ENCODE measurements at places on chromosomes 2 and 18.
A peak's percentile ranks its signal among the peaks of the same experiment; 100 is the strongest.

DNA sequence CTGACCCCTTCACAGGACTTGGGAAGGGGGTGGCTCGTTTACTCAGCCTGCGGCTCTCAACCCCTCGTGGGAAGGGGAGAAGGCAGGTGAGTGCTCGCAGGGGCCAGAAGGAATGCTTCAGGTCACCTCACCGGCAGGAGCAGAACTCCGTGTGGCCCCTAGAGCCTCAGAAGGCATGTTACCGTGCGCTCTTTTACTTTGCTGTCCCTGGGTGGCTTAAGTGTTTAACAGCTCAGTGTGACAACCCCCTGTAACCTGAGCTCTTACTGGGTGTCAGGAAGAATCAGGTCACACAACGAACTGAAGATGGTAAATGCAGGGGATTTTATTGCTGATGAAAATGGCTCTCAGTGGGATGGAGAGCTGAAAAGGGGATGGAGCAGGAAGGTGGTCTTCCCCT lies 1235.4 kb downstream of the LRP1B start:
- DNase-seq: no peak

DNA sequence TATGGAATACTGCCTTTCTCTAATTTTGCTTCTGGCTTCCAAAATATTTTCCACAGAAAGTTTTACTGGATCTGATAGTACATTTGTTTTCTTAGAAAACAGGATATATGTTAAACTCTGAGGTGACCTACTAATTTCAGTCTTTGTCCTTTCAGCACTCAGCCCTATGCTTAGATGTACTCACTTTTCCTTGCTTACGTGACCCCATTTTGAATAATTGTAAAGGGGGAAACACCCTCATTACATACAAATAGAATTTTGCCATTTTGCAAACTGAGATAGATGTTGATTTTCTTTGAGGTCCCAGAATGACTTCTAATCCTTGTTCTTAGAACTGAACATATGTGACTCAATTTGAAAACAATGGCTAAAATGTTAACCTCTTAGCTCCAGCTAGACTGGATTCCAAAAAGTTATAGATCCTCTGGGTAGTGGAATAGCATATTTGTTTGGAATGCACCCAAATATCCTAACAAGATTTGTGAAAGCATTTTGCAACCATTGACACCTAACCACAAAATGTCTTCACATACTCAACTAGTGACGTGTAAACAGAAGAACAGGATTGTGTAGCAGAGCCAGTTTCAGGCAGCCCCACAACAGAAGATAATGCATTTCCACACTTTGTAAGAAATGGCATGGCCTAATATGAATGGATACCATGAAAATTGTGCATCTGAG lies 44.8 kb upstream of the EHBP1 start:
- no peak for DNase-seq

DNA sequence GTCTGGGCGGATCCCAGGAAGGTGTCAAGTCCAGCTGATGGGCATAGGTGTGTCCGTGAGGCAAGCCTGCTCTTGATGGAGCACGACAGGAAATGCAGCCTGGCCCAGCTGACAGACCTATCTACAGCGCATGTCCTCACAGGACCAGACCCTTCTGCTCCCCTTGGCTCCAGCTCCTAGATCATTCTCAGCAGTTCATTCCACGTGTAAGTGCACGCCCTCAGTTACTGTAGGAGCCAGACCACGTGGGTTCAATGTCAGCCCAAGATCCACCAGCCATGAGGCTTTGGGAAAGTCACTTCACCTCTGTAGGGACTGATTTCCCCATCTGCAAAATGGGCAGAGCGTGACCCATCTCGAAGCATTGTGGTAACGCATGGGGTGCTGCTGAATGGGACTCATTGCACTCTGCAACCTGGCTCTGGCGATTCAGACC lies 47.8 kb downstream of the TMEM17 start:
- no peak for DNase-seq

DNA sequence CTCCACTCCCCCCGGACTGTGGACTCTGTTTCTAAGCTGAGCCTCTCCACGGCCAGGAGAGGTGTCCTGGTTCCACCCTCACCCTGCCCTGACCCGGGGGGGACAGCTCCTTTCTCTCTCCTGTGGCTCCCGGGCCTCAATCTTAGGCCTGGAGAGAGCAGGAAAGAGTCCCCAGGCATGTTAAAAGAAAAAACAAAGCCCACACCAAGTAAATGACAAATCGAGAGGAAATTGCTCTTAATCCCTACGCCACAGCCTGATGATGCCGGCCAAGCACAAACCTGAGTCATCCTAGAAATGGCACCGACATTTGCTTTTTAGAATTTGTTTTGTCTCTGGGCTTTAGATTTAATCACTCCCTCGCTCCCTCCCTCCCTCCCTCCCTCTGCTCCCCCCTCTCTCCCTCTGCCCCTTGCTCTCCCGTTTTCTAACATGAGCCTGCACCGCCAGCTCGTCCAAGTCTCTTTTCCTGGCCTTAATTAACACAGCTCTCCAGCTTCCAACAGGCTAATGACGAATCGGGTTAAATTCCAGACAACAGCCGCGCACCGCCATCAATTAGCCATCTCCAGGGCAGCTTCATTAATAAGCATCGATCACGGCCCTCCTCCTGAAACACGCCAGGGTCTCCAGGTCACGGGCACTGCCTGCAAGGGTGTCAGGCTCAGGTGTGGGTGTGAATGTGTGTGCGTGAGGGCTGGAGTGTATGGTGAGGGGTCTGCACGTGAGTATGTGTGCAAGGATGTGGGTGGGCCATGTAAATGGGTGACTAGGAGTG lies 230.8 kb downstream of the CELF4 start:
- no peak for DNase-seq

DNA sequence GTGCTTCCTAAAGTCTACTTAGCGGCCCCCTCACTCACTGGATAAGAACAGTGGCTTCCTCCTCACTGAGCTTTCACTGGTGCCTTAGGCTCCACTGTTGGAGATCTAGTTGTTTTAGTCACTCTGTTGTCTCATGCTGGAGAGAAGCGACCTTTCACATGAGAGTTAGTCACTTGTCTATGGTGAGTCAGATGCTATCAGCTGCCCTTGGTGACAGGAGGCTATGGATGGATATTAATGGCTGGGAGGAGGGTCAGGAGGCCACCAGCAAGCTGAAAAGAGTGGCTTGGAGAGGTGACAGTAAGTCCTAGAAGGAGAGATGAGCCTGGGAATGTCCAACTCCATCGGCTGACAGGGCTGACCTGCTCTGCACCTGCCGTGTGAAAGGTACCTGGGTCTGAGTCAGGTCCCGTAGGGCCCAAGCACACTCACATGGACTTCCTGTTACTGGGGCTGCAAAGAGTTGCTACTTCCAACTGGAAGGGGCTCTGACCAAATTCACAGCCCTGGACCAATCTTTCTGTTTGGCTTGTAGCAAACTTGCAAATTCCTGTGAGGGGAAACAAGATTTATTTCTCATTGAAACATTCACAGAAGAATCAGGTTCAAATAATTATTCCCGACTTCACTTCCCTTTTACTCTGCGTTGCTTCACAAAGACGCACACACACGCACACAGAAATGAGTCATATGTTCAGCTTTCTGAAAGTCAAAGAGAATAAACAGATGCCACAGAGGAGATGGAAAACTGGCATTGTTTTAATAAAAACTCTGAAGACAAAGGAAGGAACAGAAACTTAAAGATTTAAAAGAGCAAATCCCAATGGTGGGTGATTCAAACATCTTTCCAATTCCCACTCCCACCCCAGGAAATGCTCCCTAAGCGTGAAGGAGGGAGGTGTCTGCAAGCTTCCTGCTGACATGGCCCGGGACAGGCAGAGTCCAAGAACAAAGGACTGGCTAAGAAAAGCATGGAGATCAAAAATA lies 203.5 kb upstream of the TWIST2 start:
- no peak for DNase-seq

- no peak for DNase-seq
These were observed 256.7 kb upstream of the SETBP1 start for GRCh38 chr18:44423814-44424644.

- DNase-seq: no peak
These were observed 226.2 kb downstream of the KCNS3 start for GRCh38 chr2:18104595-18105224.

- no peak for DNase-seq
These were observed 63.2 kb downstream of the ROCK2 start for GRCh38 chr2:11281186-11281585.

- DNase-seq: no peak
These were observed 19.7 kb upstream of the TNFAIP6 start for GRCh38 chr2:151337643-151338042.

DNA sequence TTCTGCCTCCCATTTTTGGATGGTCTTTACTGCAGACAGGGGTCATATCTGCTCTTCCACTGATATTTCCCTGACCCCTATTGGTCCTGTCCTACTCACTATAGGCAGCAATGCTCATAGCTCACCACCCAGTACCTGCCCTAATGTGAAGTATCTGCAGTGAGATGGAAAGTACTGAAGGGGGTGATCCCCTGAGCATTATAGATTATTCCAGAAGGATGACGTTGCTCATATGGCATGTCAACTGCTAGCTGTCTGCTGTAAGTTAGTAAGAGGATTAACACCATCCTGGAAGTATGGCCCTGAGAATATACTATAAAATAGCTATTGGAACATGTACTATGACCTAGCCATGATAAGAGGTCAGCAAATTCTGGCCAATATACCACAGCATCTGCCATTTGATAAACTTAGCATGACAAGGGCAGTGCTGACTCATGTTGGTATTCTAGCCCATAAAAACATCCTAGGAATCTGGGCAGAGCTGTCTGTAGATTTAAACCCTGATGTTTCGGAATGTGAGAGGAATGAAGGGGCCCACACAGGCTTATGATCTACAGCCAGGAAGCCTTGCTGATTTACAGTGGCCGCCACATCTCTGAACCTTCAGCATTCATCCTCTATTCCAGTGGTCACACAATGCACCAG lies 451.4 kb downstream of the TNS1 start:
- DNase-seq: no peak

- no peak for DNase-seq
These were observed 262.6 kb downstream of the MREG start for GRCh38 chr2:215750763-215751162.

GRCh38 chr2:88692187-88692586 lies 714 bp downstream of the RPIA start:
- DNase-seq: peak; percentile 17

DNA sequence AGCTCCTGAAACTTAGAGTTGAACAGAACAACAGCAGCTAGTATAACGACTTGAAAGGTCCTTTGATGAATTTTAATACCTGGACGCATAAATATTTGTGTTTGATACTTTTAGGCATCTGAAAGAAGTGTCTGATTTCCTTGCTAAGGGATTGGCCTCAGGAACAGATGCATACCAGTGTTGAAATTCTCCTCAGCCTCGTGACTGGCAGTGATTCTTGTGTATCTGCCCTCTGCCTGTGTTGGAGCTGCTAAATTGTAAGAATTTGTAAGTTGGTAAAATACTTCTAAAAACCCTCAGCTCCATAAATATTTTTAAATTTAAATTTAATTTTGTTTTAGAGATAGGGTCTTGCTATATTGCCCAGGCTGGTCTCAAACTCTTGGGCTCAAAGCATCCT lies 22.4 kb upstream of the SCYGR1 start:
- no peak for DNase-seq

GRCh38 chr18:10450986-10451385 lies 3.4 kb upstream of the APCDD1 start:
- DNase-seq: no peak

DNA sequence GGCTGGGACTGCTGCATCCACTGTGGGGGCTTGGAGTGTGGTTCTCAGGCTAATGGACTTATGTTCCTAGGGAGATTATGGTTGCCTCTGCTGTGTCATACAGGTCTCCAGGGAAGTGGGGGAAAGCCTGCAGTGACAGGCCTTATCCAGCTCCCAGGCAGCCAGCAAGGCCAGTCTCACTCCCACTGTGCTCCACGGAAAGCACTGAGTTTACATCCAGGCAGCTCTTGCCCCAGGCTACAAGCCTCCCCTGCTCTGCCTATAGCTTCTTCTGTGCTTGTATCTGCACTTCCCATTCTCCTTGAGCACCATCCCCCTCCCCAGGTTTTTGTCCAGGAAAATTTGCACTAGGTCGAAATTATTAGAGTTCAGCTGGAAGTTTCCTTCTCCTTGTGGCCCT lies 231.9 kb downstream of the ZRANB3 start:
- no peak for DNase-seq

DNA sequence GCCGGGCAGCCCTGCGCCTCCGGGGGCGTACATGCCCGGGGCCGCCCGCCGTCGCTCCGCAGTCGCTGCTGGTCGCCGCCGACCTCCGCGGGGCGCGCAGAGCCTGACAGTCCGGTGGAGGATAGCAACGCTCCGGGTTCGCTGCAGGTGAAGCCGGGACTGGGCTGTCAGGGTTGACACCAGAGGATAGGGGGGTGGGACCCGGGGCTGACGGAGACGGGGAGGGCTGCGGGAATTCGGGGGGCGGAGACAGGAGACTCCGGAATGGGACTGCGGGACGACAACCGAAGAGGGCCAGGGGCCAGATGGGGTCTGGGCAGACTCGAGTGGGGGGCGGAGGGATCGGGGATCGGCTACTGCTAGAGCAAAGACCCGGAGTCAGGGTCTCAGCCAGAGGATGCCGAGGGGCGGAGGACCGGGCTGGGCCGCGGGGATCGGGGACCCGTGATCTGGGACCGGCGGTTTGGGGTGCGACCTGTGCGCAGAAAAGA lies 403 bp downstream of the TMEM127 start:
- no peak for DNase-seq

GRCh38 chr2:96267159-96267971 lies 1.3 kb downstream of the CIAO1 start:
- DNase-seq: no peak

GRCh38 chr18:63603772-63604171 lies 16.6 kb downstream of the SERPINB13 start:
- peak; percentile 23 for DNase-seq

- no peak for DNase-seq
These were observed 737.8 kb upstream of the HS6ST1 start for GRCh38 chr2:129056309-129056958.

GRCh38 chr2:169897834-169898233 lies 70.6 kb downstream of the UBR3 start:
- no peak for DNase-seq

DNA sequence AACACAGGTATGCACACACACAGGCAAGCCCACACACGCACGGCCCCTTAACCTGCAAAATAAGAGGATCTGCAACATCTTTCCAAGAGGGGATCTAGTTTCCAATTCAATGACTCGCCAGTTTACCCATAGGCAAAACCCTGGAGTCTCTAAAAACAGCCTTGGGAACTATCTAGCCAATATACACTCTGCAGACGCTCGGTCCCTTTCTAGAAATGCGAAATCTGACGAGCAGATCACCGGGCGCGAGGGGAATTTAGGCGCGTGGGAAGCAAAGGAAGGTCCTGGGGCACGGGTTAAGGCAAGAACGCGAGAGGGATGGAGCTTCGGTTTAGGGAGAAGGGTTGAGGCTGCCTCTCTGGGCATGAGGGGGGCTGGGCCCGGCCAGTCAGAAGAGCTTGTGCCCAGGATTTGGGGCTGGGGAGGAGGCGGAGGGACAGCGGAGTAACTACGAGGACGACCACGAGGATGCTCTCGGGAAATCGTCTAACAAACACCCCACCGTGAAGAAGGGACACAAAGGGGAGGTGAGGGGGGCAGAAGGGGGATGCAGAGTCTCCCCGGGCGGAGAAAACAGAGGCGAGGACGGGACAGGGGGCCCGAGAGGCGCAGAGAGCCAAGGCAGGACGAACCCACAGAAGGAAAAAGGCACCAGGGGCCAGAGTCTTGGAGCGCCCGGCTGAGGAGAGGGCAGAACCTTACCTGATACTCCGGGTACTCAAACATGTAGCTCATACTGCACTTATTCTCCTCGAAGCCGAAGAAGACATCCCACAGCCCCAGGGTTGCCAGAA lies 542 bp downstream of the PGAP1 start:
- no peak for DNase-seq
